ENCODE measurements at places on chromosomes 4 and X. TPM values are rescaled to one million over a fixed set of nuclear protein-coding genes. Genes with fewer than 3 reads are reported as not detected.

SPANXN3 gene
- total RNA-seq = not detected

WNK3 gene
- total RNA-seq = 2.6 TPM

DGAT2L6 gene
- total RNA-seq = not detected

S100P gene
- total RNA-seq = 1.5 TPM

C4orf51 gene
- not detected for total RNA-seq

PRPS2 gene
- total RNA-seq = 5.5 TPM

OPRPN gene
- not detected for total RNA-seq

DCAF16 gene
- 21.7 TPM for total RNA-seq

AREG gene
- total RNA-seq = 2.7 TPM

USP53 gene
- total RNA-seq = 47.7 TPM

MSX1 gene
- total RNA-seq = 1.9 TPM

ETNPPL gene
- 5.0 TPM for total RNA-seq

MAGED4B gene
- total RNA-seq = 2.2 TPM

SNCA gene
- total RNA-seq = 6.9 TPM

MAGEA9B gene
- total RNA-seq = not detected

GAGE13 gene
- total RNA-seq = not detected

IL3RA gene
- total RNA-seq = 3.0 TPM

CPEB2 gene
- 13.2 TPM for total RNA-seq

C4orf54 gene
- total RNA-seq = 0.99 TPM

KIF4A gene
- 0.65 TPM for total RNA-seq

FGB gene
- not detected for total RNA-seq

HDX gene
- total RNA-seq = 5.1 TPM

MAGEC1 gene
- not detected for total RNA-seq

COPS4 gene
- 53.7 TPM for total RNA-seq

AADAT gene
- total RNA-seq = 2.1 TPM

KIAA1210 gene
- total RNA-seq = 0.06 TPM

MAGEA6 gene
- total RNA-seq = not detected

HERC6 gene
- total RNA-seq = 7.7 TPM

CTAG2 gene
- not detected for total RNA-seq

GATA1 gene
- total RNA-seq = not detected

PRKX gene
- 4.3 TPM for total RNA-seq

HTN1 gene
- total RNA-seq = not detected

PROM1 gene
- total RNA-seq = 5.4 TPM

FAM149A gene
- total RNA-seq = 8.6 TPM

XK gene
- total RNA-seq = 7.7 TPM

KIT gene
- 1.6 TPM for total RNA-seq

DGKQ gene
- 4.7 TPM for total RNA-seq

Measured in right cardiac atrium (tissue), 5 donors.